ENCODE measurements at places on chromosomes 1 and 21. TPM values are rescaled to one million over a fixed set of nuclear protein-coding genes. Genes with fewer than 3 reads are reported as not detected.
A peak's percentile ranks its signal among the peaks of the same experiment; 100 is the strongest.

GRCh38 chr1:236748268-236748870 lies 46.7 kb upstream of the MTR start:
- DNase-seq: no peak

DNA sequence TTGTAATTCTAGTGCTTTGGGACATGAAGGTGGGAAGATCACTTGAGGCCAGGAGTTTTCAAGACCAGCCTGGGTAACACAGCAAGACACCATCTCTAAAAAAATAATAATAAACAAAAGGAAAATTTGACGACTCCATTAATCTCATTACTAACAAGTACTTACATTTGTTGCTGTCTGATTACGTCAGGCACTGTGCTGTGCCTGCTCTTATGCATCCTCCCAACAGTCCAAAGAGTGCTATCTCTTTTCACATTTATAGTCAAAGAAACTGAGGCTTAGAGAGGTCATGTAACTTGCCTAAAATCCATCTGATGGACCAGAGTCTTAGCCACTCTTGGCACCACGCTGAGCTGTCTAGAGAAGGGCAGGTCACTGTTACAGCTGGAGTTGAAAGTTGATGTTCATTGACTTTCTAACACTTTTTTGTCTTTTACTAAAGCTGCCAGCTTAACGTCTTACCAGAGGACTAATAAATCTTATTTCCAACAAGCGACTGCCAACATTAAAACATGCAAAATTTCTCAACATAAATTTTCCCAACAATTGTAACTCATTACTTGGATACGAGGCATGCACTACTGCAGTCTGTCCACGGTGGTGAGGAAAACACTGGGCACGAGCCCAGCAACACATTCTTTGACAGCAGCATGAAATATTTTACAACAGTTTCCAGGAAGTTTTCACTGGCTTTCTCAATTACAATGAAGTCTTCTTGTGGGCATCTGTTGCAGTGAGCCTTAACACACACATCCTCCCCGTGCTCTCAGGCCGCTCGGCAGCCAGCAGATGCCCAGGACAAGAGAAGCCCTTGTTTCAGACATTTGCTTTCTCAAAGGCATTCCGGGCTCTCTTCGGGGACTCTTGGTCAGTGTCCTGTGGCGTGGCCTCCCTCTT lies 262.9 kb upstream of the PROX1 start:
- DNase-seq: peak; percentile 55

DNA sequence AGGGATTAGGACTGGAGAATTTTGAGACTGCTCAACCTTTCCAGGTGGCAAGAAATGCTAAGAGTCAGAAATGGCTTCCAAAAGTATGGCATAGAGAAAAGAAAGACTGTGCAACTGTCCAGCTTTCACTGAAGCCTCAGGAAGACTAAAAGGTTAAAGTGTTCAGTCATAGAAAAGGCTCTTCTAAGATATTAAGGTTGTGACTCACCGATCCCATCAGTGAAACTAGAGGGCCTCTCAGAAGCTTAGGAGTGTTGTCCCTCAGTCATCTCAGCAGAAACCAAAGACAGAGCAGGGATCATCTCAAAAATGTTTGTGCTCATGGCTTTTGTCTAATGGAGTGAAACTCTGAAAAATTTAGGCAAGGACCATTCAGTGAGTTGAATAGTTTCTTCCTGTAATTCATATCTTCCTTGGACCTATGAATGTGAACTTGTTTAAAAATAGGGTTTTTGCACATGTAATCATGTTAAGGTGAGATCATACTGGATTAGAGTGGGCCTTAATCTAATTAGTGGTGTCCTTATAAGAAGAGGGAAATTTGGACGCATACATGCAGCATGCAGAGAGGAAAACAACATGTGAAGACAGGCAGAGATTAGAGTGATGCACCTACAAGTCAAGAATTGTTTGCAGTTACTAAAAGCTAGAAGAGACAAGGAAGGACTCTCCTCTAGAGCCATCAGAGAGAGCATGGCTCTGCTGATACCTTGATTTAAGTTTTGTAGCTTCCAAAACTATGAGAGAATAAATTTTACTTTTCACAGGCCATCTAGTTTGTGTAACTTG lies 71.3 kb downstream of the RPE65 start:
- no peak for DNase-seq

GRCh38 chr21:39251326-39251725 lies 62.1 kb downstream of the BRWD1 start:
- no peak for DNase-seq

GRCh38 chr1:78676347-78676982 lies 26.8 kb downstream of the IFI44 start:
- no peak for DNase-seq

DNA sequence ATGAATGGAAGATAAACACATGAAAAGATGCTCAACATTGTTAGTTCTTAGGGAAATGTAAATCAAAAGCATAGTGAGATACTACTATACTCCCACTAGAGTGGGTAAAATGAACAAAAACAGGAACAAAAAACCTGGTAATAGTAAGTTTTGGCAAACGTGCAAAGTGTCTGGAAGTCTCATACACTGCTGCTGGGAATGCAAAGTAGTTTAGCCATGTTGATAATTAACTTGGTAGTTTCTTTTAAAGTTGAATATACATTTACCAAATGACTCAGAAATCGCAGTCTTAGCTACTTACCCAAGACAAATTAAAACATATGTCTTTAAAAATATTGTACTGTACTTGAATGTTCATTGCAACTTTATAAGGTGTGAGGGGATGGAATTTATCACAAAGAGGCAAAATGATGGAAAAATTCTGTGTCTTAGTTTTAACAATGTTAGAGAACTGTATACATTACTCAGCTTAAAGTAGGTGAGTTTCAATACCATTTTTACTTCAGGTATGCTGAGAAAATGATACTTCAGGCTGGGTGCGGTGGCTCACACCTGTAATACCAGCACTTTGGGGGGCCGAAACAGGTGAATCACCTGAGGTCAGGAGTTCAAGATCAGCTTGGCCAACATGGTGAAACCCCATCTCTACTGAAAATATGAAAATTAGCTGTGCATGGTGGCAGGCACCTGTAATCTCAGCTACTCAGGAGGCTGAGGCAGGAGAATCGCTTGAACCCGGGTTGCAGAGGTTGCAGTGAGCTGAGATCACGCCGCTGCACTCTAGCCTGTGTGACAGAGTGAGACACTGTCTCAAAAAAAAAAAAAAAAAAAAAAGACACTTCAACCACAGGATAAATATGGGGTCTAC lies 102.3 kb downstream of the PDE4B start:
- DNase-seq: no peak

DNA sequence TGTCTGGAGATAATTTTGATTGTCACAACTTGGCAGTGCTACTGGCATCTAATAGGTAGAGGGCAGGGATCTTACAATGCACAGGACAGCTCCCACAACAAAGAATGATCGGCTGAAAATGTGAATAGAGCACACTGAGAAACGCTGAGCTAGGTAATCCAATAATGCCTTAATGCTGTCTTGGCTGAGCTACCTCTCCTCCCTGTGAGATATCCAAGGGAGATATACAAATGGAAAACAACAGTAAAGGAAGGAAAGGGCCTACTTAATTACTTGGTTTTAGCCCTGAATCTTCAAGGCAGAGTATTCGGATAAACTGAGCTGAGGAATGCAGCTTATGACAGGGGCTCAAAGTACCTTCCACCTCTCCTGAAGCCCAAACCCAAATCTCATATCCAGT lies 2.9 kb downstream of the DNASE2B start:
- DNase-seq: no peak

POU3F1 gene
- total RNA-seq: 0.12 TPM

TTC39A gene
- total RNA-seq: 7.6 TPM

AADACL4 gene
- not detected for total RNA-seq

All from psoas muscle (tissue), 8 donors.